Neuronal stem cell (in vitro differentiated cells): ENCODE measurements at places on chromosomes 5 and 9.

GRCh38 chr5:7638456-7638855, 212.5 kb downstream of the CFAP90 start:
- DNase-seq, result no peak

GRCh38 chr9:130763331-130764171, 70.0 kb downstream of the EXOSC2 start:
- DNase-seq, result no peak

GRCh38 chr5:14809369-14810155, 62.0 kb downstream of the ANKH start:
- DNase-seq, result no peak

- DNase-seq, result no peak
Measured at GRCh38 chr5:53649352-53649751, 88.9 kb downstream of the NDUFS4 start.

- no peak for DNase-seq
Measured at GRCh38 chr9:115690786-115691496, 462.6 kb upstream of the PAPPA start.

DNA sequence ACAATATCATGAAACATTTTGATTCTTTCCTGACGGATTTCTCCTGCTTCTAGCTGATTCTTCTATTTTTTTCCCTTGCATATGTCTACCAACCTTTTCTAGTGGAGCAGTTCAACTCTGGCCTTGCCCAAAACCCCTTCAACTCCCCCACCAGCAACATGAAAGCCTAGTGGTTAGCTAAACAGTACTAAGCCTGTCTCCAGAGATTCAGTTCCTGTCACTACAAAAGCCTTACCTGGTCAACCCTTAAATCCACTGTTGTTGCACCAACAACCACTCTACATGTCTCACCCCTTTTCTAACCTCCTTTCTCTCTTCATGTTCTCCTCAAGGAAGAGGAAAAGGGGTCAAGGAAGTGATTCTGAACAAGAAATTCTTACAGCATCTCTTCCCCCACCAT, 74.8 kb upstream of the PIK3R1 start:
- no peak for DNase-seq

- DNase-seq, result no peak
Measured at GRCh38 chr5:78300464-78301045, 6.1 kb upstream of the AP3B1 start.

DNA sequence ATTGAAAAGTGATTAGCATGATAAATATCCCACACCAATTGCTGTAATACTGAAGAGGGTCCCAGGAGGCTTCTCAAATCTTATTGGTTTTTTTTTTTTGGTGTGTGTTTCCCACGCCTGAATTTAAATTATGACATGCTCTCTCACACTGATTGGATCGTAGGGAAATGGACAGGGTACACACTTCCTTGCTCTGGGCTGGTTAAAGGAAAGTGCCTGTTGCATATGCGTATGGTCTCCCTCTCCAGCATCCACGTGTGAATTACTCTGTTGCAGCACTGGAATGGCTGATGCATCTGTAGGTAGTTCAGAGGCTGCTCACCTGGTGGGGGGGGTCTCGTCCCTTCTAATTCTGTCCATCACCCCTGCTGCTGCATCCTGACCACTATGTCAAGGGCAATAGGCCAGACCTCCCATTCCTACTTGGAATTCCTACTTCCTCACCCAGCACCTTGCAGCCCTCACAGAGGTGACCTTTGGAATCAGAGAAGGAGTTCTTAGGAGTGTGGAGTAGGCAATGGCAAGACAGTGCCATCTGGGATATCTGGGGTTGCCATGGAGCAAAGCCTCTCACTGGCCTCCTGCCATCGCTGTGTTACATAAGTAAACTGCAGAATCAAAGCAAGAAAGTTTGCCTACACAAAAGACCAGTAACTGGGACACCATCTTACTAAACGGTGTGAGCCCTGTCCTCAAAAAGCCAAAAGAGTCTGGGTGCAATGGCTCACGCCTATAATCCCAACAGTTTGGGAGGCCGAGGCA, 71.4 kb upstream of the FBXW11 start:
- DNase-seq, result no peak

DNA sequence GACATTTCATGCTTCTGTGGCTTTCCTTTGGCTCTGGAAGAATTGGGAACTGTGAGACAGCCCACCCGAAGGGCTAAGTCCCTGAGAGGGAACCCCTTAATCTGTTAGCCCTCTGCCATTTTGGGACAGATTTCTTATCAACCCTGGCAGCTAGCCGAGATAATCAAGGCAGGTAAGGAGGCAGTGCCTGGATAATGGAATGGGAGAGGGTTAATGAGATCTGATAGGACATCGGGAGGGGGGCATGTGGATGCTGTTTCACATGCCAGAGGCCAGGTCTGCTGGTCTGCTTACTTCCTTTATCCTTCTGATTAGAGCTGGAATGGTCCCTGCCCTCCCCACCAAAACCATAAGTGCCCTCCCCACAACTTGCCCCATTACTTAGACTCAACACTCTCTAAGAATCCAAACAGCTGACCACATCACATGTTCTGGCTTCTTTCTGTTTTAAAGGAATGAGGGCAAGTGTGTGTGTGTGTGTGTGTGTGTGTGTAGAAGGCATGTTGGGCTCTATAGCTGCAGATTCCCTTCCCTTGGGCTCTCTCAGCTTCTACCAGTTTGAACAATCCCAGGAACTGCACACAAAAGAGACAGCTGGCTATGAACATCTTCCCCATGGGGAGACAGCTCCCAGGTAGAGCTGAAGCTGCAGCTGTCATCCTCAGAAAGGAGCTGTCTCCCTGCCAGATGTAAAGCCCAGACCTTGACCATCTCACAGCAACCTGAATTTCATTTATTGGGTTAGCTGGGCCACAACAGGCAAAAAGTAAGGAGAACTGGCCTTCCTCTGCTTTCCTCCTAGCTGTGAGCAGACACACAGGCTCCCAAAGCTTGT, 221.3 kb downstream of the PIK3R1 start:
- DNase-seq, result no peak

DNA sequence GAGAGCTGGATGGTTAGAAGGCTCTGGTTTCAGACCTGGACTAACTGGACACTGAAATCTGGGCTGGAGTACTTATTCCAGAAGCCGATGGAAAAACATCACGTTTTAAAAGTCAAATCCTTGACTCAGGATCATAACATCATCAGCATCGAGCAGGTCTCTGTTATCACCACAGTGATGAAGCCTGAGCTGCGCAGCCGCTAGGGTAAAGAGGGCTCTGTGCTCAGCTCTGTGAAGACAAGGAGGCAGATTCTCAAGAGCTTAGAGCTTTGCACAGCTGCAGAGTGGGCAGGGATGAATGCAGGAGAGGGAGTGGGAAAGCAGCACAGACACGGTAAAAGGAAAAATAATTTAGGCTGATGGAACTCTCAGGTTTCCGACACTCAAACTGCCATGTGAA, 208.8 kb upstream of the TAS2R1 start:
- DNase-seq, result no peak

DNA sequence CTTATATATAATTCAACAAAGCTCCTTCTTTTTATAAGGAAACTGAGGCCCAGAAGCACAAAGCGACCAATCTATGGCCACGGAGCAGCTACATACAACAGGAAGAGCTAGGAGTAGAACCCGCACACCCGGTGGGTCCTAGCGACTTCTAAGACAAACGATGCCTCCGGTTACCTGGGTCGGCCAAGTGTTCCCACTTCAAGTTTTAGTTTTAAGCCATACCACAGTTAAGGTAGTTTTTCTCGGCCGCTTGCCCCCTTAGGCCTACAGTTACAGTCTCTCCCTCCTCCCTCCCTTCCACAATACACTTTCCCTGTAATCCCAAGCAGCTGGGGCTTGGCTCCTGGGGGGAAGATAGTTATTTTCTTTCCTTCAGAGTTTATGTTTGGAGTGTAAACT, 533 bp downstream of the SREK1IP1 start:
- DNase-seq, result no peak

GRCh38 chr9:90805006-90805996, 3.7 kb downstream of the SYK start:
- DNase-seq, result no peak

GRCh38 chr9:113648048-113648447, 184.5 kb downstream of the RGS3 start:
- no peak for DNase-seq

- DNase-seq, result no peak
Measured at GRCh38 chr9:91131433-91131839, 230.3 kb downstream of the AUH start.

GRCh38 chr9:31089549-31090221, 1294.8 kb upstream of the ACO1 start:
- no peak for DNase-seq

DNA sequence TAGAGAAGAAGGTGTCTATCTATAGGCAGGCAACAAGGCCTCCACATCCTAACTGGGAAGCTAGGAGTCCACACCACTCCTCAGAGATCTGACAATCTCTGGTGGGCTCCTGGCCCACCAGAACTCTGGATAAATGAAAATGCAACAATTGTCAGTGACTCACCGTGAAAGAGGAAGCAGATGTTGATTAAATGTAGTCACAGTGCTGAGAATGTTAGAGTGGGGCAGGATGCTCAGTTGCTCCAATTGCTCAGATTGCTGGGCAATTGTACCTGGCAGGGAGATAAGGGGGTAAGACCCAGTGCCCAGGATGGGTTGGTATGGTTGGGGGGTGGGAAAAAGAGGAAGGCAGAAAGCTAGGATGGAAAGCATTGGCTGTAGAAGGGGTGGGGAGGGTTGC, 4.3 kb downstream of the CCL19 start:
- no peak for DNase-seq

DNA sequence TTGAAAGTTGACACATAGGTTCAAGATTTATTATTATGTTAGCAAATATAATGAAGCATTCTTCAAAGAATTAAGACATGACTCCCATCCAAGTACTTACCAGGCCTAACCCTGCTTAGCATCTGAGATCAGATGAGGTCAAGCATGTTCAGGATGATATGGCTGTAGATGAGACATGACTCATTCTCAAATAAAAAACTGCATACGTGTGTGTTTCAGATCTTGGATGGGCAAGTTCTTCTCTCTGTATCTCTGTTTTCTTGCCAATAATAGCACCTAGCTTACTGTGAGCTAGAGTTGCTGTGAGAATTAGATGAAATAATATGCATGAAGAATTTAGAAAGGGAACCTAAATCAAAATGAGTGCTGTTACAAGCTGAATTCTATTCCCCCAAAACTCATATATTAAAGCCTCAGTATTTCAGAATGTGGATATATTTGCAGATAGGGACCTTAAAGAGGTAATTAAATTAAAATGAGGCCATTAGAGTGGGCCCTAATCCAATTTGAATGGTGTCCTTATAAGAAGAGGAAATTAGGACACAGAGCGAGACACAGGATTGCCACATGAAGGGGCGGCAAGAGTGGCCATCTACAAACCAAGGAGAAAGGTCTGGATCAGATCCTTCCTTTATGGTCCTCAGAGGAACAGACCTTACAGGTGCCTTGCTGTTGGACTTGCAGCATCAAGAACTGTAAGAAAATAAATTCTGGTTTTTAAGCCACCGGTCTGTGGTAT, 146.2 kb downstream of the MARCHF11 start:
- DNase-seq, result no peak

DNA sequence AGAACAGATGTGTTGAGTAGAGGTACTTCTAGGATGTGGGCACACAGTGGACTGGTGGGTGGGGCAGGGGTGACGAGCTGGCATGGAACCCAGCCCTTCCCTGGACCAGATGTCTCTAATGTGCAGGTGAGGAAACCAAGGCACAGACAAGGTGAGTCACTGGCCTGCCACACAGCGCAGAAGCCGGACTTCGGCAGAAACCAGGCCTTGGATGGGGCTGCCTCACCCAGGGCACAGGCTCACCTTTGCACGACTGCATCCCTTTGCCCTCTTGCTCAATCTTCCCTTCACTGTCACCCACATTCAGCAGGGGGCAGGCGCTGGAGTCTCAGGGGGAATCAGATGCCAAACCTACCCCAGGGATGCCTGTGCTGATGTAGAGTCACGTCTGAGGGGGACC, 65.4 kb upstream of the LMX1B start:
- DNase-seq, result no peak

DNA sequence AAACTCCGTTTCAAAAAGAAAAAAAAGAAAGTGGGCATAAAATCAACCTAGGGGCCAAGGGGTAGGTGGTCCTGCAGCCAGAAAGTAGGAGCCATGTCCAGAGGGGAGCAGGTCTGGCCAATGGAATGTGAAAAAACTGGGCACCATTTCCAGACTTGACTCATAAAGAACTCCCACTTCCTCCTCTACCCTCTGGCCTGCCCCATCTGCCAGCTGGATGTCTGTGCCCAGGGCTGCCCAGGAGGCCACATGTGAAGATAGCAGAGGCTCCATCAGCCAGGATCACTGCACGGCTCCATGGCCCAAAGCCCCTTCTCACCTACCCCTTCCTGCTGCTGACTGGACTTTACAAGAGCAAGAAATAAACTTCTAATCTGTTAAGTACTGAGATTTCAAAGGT, 42.1 kb upstream of the EEIG1 start:
- no peak for DNase-seq

DNA sequence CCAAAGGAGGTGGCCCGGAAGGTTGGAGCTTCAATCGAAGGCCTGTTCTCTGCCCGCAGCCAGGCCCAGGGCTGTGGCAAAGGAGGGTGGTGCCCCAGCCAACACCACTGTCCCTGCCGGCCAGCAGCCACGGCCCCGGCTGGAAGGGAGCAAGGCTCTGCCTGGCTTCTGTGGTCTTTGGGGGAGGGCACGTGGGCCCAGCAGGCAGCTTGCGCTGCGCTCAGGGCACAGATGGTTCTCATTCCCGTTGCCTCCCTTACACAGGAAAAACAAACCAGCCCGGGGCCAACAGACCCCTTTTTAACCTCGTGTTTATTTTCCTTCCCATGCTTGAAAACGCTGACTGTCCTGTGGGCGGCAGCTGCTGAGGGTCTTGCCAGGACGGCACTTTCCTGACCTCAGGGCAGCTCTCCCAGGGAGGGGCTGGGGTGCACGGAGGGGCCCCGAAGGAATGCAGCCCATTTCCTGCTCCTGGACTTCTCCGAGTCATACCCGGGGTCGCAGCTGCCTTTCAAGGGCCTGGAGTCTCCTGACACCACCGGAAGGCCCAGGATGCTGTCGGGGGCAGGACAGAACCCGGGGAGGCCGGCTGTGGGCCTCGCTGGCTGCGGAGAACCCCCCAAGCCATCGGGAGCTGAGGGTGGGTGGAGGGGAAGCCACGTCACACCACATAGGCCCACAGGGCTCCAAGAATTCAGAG, 1.1 kb upstream of the GPSM1 start:
- DNase-seq, result no peak

GRCh38 chr5:93636837-93637236, 53.8 kb downstream of the NR2F1 start:
- no peak for DNase-seq

DNA sequence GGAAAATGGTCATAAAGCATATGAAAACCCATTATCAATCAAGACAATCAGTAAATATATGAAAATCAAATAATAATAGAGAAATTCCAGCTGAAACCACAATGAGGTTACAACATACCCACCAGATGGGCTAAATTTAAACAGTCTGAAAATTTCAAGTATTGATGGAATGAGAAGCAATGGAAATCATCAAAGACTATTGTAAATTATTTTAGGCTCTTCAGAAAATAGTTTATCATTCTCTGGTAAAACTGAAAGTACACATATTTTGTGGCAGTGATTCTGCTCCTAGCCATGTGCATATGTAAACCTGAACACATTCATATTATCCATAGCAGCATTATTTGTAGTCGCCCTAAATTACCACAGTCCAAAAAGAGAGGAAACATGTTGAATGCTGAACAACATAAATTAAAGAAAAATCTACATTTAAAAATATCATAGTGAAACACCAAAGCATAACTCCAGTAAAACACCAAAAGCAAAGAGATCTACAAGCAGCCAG, 215.3 kb downstream of the PRELID2 start:
- DNase-seq, result no peak

GRCh38 chr9:14985419-14985818, 75.2 kb upstream of the FREM1 start:
- no peak for DNase-seq

GRCh38 chr5:124888622-124889485, 142.4 kb upstream of the ZNF608 start:
- DNase-seq, result no peak
